ENCODE measurements at places on chromosomes 5 and 9.

DNA sequence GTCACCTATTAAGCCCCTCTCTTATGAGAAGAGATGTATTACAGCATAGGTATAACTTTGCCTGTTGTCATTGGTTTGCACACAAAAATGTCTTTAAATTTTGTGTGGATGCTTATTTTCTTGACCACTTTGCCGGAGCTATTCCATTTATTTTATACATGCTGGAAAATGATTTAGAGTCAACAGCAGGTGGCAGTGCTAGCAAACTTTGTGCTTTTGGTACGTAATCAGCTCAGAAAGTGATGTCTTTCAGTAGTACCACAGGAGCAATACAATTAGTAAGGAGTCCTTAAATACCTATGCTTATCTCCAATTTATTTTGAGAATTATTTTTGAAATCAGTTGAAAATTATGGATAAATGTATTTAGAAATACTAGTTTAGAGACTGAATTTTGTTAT lies 19.8 kb upstream of the NUDT12 start:
- DNase-seq, result peak; percentile 68

DNA sequence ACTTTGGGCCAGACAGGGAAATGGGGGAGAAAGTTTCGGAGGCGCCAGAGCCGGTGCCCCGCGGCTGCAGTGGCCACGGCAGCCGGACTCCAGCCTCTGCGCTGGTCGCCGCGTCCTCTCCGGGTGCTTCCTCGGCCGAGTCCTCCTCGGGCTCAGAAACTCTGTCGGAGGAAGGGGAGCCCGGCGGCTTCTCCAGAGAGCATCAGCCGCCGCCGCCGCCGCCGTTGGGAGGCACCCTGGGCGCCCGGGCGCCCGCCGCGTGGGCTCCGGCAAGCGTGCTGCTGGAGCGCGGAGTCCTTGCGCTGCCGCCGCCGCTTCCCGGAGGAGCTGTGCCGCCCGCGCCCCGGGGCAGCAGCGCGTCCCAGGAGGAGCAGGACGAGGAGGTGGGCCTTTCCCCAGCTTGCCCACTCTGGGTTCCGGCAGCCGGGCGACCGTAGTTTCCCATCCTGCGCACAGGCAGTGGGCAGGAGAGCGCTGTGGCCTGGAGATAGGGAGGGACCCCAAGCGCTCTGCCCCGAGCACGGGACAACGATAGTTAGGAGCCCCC lies 516 bp downstream of the MAST4 start:
- peak; percentile 4 for DNase-seq

DNA sequence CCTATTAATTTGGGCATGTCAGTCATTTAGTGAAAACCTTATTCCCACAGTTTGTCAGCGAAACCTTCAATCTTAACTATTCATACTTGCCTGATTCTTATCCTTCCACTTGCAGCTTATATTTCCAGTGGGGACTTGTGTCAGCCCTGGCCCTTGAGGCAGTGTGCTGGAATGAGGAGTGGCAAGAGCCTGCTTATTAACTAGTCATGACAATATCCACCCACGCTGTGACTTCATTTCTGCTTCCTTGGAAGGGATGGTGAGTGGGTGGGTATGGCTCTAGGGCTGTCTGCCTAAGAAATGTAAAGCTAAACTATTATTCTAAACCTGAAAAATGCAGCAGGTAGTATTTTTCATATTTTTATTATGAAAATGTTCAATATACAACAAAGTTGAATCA lies 34.0 kb upstream of the LURAP1L start:
- no peak for DNase-seq

- no peak for DNase-seq
These were observed 40.9 kb downstream of the CETN3 start for GRCh38 chr5:90368454-90369246.

DNA sequence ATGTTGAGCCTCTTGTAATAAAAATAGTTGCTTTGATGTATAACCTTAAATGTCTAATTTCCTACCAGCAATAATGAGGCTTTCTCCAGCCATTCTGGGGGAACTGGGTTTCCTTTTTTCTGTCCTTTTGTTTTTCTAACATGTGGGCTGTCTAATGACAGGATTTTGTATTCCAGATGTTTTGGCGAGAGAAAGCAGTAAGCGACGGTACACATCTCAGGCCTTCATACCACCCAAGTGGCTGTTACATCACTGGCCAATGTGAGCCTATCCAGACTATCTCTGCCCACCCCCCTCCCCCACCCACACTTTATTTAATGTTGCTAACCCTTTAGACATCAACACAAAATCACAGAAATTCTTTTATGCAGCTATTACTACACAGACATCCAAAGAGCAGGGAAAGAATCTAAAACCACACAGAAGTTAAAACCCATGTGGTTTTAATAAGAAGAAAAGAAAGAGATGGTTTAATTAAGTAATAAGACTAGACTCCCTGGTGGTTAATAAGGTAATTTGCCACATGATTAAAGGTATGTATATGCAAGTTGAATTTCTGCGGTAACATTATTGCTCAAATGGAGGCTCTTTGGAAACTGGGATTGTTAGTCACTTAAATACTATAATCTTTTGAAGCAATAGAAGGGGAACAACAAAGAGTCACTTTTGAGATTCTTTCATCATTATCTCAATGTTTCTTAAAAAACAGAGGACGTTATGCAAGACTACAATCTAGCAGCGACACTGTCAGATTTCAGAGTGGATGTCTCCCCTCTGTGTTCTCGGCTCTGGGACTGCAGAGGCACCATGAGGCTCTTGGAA lies 365.1 kb downstream of the ENC1 start:
- no peak for DNase-seq

Measured in Kasumi-1 (cell line).